Activated CD8-positive, alpha-beta memory T cell treated with anti-CD3 and anti-CD28 coated beads, Interleukin-2, amount 10 ng/mL, durations not matched to agents 7 days and 5 days (primary cell): ENCODE measurements at places on chromosomes 6 and 20. TPM values are rescaled to one million over a fixed set of nuclear protein-coding genes. Genes with fewer than 3 reads are reported as not detected.

The GRIK2 gene
- total RNA-seq: not detected

The RFX6 gene
- not detected for total RNA-seq

The DCDC2 gene
- not detected for total RNA-seq

The PSORS1C1 gene
- 0.26 TPM for total RNA-seq

The TMEM200A gene
- 5.0 TPM for total RNA-seq

The RIMS1 gene
- total RNA-seq: not detected

The TPD52L1 gene
- total RNA-seq: not detected

The SLC17A2 gene
- not detected for total RNA-seq

The SLC4A11 gene
- 6.0 TPM for total RNA-seq

DNA sequence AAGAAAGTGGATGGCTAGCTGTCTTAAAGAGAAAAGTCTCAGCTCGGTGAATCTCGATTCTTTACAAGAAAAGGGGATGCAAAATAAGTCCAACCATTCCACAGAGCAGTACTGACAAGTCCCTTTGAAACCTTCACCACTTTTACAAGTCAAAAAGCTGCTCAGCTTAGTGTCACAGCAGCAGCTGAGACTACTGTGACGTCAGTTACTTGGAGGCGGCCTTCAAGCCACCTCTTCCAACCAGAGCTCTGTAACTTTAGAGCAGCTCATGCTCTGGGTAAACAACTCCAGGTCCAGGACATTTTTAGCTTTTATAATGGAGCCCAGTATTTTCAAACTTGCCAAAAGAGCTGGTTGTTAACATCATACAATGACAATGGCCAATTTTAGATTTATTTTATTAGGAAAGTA lies at the start of gene KIAA0408:
KIAA0408 (minus strand) TSS at position 159 of the 411 bp plus-strand sequence. CDS start 5,408 bp downstream, outside the sequence.
- DNase-seq: no peak

DNA sequence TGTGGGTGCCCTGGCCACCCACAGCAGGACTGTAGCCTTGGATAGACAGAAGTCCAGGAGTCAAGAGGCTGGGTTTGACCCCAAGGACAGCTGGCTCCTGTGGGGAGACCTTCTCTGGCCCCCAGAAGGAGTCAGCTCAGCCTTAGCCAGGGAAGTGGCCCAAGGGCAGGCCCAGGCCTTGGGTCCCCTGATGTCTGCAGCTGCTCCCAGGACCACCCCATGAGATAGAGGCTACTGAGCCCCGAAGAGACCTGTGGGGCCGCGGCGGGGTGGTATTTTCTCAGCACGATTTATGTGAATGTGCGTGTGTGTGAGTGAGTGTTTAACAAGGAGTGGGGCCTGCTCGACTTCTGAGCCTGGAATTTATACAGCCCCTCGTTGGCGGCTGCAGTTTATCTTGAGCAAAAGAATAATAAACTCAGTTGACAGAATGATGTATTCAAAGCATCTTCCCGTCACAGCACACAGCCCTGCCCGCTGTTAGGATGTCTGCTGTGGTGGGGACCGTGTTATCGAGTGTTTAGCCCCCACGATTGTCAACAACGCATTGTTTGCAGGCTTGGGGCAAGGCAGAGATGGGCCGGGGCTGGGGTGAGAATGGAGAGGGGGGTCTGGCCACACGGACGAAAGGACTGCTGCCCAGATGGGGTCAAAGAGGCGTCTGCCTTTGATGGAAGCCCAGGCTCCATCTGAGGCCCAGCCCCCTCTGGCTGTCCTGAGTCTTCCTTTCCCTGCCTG lies 163.3 kb downstream of the VEGFA start:
- H3K27me3 ChIP-seq: peaks cover 2% of the 10 kb centered on the region
- no peak for DNase-seq
- H3K4me1 ChIP-seq: no peaks in the 10 kb centered on the region
- H3K27ac ChIP-seq: no peak overlapping the region
- H3K36me3 ChIP-seq: no peaks in the 10 kb centered on the region

- no peaks in the 10 kb centered on the region for H3K4me1 ChIP-seq
- no peak overlapping the region for H3K4me3 ChIP-seq
- no peaks in the 10 kb centered on the region for H3K36me3 ChIP-seq
- H3K27ac ChIP-seq: no peak overlapping the region
- H3K27me3 ChIP-seq: peaks cover 8% of the 10 kb centered on the region
Observed at GRCh38 chr6:53751417-53751816, 43.4 kb upstream of the LRRC1 start.

- no peak for DNase-seq
- no peak overlapping the region for H3K27ac ChIP-seq
- no peaks in the 10 kb centered on the region for H3K4me1 ChIP-seq
- peaks cover 11% of the 10 kb centered on the region for H3K27me3 ChIP-seq
Observed at GRCh38 chr20:50203951-50204937, 13.6 kb downstream of the CEBPB start.

DNA sequence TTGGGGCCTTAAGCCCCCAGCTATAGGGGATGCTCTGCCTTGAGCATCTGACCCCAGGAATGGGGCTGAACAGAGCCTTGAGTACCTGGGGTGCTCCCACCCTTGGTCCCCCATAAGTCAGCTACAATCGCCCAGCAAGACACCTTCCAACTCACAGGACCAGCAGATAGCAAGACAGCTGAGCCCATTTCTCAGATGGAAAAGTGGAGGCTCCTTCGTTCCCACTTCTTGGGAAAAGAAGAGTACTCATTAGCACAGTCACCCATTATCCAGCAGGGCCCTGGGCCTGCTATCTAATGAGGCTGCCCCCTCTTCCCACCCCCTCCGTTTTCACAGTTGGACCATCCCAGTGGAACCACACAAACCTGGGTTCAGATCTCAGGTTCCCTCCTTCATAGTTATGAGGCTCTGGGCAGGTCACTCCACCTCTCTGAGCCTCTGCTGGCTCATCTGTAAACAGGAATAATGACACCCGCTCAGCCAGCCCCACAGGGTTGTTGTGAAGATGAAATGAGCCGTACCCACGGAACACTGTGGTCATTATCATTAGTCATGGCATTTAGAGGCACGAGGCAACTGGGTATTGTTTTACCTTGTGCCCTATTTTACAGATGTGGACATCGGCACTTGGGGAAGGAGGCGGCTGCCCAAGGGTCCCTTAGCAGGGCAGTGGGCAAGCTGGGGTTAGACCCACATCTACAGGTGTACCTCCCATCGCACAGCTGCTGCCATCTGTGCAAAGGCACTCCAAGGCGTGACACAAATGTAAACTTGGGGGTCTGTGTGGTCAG lies 4.5 kb downstream of the LPIN3 start:
- peaks cover 3% of the 10 kb centered on the region for H3K4me1 ChIP-seq
- H3K36me3 ChIP-seq: no peaks in the 10 kb centered on the region
- no peak overlapping the region for H3K27ac ChIP-seq
- DNase-seq: no peak
- no peak overlapping the region for H3K4me3 ChIP-seq

- H3K36me3 ChIP-seq: no peaks in the 10 kb centered on the region
- no peak overlapping the region for H3K4me3 ChIP-seq
- no peaks in the 10 kb centered on the region for H3K27me3 ChIP-seq
- no peak overlapping the region for H3K27ac ChIP-seq
- H3K4me1 ChIP-seq: peaks cover 36% of the 10 kb centered on the region
Observed at GRCh38 chr20:49896204-49896603, 19.1 kb downstream of the SPATA2 start.

GRCh38 chr6:91392951-91393350 lies 806.1 kb upstream of the MAP3K7 start:
- no peaks in the 10 kb centered on the region for H3K27me3 ChIP-seq
- H3K4me1 ChIP-seq: no peaks in the 10 kb centered on the region
- no peaks in the 10 kb centered on the region for H3K36me3 ChIP-seq
- no peak overlapping the region for H3K27ac ChIP-seq
- no peak overlapping the region for H3K4me3 ChIP-seq
- no peak for DNase-seq

DNA sequence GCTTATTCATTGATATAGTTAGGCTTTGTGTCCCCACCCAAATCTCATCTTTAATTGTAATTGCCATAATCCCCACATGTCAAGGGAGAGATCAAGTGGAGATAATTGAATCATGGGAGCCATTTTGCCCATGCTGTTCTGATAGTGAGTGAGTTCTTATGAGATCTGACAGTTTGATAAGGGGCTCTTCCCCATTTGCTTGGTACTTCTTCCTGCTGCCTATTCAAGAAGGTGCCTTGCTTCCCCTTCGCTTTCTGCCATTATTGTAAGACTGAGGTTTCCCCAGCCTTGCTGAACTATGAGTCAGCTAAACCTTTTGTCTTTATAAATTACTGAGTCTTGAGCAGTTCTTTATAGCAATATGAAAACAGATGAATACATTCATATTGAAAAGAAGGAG lies 45.6 kb downstream of the CENPW start:
- DNase-seq: no peak
- no peak overlapping the region for H3K27ac ChIP-seq
- H3K4me1 ChIP-seq: no peaks in the 10 kb centered on the region
- H3K4me3 ChIP-seq: no peak overlapping the region
- H3K27me3 ChIP-seq: no peaks in the 10 kb centered on the region
- H3K36me3 ChIP-seq: no peaks in the 10 kb centered on the region

- no peaks in the 10 kb centered on the region for H3K27me3 ChIP-seq
- H3K27ac ChIP-seq: no peak overlapping the region
- no peaks in the 10 kb centered on the region for H3K36me3 ChIP-seq
- no peak overlapping the region for H3K4me3 ChIP-seq
Observed at GRCh38 chr6:80321011-80321410, 214.5 kb downstream of the BCKDHB start.

- no peak for DNase-seq
- no peaks in the 10 kb centered on the region for H3K4me1 ChIP-seq
- no peaks in the 10 kb centered on the region for H3K36me3 ChIP-seq
- H3K27ac ChIP-seq: no peak overlapping the region
- H3K4me3 ChIP-seq: no peak overlapping the region
Observed at GRCh38 chr6:104322841-104323240, 536.9 kb downstream of the HACE1 start.

DNA sequence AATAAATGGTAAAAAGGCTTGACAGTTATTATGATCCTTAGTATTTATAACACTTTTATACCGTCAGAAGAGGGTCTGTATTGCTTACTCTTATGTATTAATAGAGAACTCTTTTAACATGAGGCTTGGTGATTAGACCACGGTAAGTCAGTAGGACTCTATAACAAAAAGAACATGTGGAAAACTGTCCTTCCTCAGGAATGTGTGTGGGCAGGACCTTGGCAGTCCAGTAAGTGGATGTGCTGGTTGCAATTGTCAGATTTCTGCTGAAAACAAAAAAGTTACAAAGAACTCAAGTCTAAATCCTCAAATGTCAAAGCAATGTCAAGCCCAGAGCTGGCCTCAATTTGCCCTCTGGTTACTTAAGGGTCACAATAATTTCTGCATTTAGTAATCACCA lies 81.1 kb downstream of the PLCG1 start:
- no peak overlapping the region for H3K27ac ChIP-seq
- no peak for DNase-seq
- no peaks in the 10 kb centered on the region for H3K4me1 ChIP-seq
- no peaks in the 10 kb centered on the region for H3K36me3 ChIP-seq
- no peak overlapping the region for H3K4me3 ChIP-seq

GRCh38 chr6:43878823-43879495 lies 108.9 kb downstream of the VEGFA start:
- no peak for DNase-seq
- H3K4me1 ChIP-seq: no peaks in the 10 kb centered on the region
- no peak overlapping the region for H3K27ac ChIP-seq
- no peak overlapping the region for H3K4me3 ChIP-seq
- H3K36me3 ChIP-seq: no peaks in the 10 kb centered on the region
- no peaks in the 10 kb centered on the region for H3K27me3 ChIP-seq

- no peak for DNase-seq
- H3K27ac ChIP-seq: peak overlapping the region; percentile 34
- H3K27me3 ChIP-seq: no peaks in the 10 kb centered on the region
- no peak overlapping the region for H3K4me3 ChIP-seq
- peaks cover 73% of the 10 kb centered on the region for H3K36me3 ChIP-seq
Observed at GRCh38 chr6:158769234-158769770, 49.9 kb downstream of the EZR start.
